ENCODE measurements at places on chromosomes 13 and 19. TPM values are rescaled to one million over a fixed set of nuclear protein-coding genes. Genes with fewer than 3 reads are reported as not detected.

DNA sequence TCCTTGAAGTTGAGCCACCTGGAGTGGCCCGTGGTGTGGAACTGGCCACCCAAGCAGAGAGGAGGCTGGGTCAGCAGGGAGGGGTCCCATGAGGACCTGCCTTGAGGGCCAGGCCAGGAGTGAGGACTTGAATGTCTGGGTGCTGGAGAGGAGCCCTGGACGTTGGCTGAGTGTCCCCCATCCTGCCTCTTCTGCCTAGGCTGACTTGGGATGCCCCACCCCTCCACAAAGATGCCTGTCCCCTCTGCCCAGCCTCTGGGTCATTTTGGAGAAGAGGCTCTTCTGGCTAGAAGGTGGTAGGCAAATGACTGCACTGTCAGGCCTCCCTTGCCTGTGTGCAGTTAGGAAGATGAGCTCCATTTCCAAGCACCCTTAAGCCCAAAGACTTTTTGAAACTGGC, 1.7 kb downstream of the SSBP4 start:
- DNase-seq: no peak

- no peak for DNase-seq
Measured at GRCh38 chr19:33998302-33998701, 174.0 kb upstream of the LSM14A start.

DNA sequence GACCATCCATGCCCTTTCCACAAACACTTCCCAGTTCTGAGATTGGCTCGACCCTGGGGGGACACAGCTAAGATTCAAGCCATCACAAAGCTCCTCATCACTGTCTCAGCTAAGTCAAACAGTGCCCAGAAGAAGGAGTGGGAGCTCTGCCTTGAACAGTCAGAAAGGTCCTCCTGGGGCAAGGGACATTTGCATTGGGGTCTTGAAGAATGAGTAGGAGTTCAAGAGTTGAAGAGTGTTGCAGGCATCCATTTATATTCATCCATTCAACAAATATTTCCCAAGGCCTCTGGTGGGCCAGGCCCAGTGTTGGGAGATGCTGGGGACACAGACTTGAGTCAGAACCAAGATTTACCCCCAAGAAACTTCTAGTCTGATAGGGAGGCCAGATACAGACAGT, 6.5 kb downstream of the IGLON5 start:
- DNase-seq: no peak

The CEACAM3 gene
- 0.51 TPM for total RNA-seq

The UBL5 gene
- 297 TPM for total RNA-seq

The GJB6 gene
- total RNA-seq: not detected

The GZMM gene
- 0.59 TPM for total RNA-seq

- no peak for DNase-seq
Measured at GRCh38 chr19:17579661-17580244, 24.3 kb downstream of the COLGALT1 start.

DNA sequence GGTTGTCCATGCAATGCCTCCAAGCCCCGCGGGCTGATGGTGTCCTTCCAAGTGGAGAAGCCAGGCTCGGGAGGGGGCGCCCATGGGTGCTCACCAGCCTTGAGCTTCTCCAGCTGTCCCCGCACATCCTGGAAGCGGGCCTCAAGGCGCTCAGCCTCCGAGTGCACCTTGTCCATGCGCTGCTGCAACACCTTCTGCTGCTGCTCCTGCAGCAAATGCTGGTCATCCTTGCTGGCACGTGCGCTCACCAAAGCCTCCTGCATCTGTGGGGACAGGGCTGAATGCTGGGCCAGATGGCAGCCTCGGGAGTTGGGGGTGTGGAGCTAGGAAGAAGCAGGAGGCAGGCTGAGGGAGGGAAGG, 22.8 kb upstream of the EMP3 start:
- no peak for DNase-seq

The FCAR gene
- not detected for total RNA-seq

- DNase-seq: no peak
Measured at GRCh38 chr13:22227895-22228294, 557.0 kb downstream of the FGF9 start.

The NCR1 gene
- 0.22 TPM for total RNA-seq

GRCh38 chr13:89554801-89555200, 1792.7 kb upstream of the MIR17HG start:
- no peak for DNase-seq

- DNase-seq: no peak
Measured at GRCh38 chr13:24273926-24274325, 35.5 kb upstream of the C1QTNF9 start.

The WDFY2 gene
- total RNA-seq: 7.1 TPM

DNA sequence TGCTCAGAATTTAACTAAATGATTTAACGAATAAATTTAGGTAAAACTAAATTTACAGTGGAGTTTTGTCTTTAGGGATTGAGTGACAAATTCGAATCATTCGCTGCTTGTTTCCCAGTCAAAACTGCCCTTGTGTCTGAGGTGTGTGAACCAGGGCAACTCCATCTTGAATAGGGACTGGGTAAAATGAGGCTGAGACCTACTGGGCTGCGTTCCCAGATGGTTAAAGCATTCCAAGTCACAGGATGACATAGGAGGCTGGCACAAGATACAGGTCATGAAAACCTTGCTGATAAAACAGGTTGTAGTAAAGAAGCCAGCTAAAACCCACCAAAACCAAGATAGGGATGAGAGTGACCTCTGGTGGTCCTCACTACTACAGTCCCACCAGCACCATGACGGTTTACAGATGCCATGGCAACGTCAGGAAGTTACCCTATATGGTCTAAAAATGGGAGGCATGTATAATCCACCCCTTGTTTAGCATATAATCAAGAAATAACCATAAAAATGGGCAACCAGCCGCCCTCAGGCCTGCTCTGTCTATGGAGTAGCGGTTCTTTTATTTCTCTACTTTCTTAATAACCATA, 10.2 kb upstream of the ANKRD10 start:
- no peak for DNase-seq

The GPR18 gene
- total RNA-seq: not detected

- DNase-seq: no peak
Measured at GRCh38 chr13:71117920-71118319, 749.1 kb downstream of the DACH1 start.

GRCh38 chr19:2969104-2969504, 8.3 kb upstream of the TLE6 start:
- DNase-seq: peak; percentile 48

The SLC7A1 gene
- 1.4 TPM for total RNA-seq

DNA sequence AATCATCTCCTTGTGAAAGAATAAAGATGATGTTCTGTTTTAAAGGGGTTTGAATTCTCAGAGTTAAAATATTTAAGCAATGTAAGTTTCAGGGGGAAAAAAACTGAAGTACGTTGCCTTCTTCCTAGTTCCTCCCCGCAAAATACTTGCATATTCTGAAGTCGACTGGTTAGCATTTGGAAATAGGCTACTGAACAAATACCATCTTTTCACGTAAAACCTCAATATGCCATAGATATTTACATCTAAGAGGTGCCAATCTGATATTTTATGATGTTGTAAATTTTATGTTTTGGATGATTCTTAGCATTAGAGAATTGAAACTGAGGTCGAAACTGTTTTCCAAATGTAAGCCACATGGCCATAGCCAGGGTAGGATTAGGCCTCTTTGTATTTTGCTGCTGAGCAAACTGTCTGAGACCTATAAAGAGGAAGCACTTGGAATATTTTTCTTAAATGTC, 138.3 kb downstream of the FLT1 start:
- DNase-seq: no peak

- no peak for DNase-seq
Measured at GRCh38 chr13:113656831-113657671, 947 bp downstream of the ATP4B start.

The DIRAS1 gene
- total RNA-seq: not detected

The ZNF560 gene
- total RNA-seq: not detected

The C19orf33 gene
- not detected for total RNA-seq

The NCAN gene
- total RNA-seq: 0.07 TPM

DNA sequence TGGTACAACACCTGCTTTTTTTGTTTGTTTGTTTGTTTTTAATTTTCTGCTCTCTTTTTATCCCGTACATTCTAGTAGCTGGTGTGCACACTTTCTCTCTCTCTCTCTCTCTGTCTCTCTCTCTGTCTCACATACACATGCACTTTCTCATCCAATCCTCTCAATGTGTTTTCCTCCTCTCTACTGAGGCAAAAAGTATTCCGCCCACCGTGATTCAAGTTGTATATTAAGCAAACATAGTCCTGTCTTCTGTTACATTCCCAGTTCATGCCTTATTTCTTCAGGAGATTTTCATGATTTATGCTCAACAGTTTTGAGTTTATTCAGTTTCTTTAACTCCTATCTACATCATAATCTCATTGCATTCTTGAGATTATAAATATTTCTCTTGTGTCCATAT, 38.2 kb upstream of the SCEL start:
- DNase-seq: no peak

- DNase-seq: no peak
Measured at GRCh38 chr19:13051557-13052165, 51.0 kb downstream of the LYL1 start.

DNA sequence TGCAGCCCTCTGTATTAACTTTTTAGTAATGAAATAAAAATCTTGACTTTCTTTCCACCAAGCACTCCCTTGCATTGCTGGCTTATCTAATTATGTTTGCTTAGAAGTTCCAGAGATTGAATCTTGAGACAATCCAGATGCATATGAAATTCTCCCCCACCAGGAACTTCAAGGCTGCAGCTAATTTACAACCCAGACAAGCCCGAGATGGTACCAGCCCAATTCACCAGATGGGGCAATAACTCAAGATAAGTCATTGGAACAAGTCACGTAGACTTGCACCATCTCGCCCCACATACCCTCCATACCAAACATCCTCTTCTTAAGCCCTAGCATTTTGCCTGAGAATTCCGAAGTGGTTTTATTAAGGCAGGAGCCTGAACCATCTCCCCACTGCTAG, 29.0 kb downstream of the UTP14C start:
- DNase-seq: no peak

The KLK15 gene
- not detected for total RNA-seq

DNA sequence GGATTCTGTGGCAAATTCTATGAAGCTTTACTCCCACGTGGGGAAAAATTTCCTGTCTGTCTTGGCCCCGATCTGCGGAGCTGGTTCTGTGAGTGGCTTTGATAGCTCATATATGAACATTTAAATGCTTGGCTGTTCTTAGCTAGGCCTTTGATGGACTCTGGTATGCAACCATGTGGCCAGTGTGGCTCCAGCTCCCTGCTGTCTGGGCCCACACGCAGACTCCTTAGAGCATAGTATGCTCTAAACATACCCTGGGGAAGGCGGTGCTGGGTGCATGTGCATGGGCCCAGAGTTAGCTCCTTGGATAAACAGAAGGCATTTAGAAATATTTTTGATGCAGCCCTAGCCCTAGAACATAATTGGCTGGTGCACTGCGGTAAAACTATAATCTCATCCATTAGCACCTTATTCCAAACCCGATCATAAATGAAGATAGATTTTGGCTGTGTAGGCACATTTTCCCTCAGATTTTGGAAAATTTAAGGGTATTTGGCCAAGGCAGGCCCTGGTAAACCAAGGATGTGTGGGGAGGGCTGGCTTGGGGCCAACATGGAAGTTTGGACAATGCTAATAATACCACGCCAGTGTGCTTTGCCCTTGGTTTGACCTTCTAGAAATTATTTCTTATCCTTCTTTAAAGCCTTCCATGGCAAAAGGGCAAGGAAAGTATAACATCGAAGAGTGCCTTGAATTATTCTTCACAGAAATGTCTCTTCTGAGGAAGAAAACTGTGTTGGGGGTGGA, 153.5 kb downstream of the LMO7 start:
- no peak for DNase-seq

The CPT1C gene
- total RNA-seq: 1.5 TPM

- no peak for DNase-seq
Measured at GRCh38 chr13:95462801-95463200, 89.7 kb upstream of the CLDN10 start.

GRCh38 chr13:45472171-45472705, 7.5 kb downstream of the COG3 start:
- no peak for DNase-seq

DNA sequence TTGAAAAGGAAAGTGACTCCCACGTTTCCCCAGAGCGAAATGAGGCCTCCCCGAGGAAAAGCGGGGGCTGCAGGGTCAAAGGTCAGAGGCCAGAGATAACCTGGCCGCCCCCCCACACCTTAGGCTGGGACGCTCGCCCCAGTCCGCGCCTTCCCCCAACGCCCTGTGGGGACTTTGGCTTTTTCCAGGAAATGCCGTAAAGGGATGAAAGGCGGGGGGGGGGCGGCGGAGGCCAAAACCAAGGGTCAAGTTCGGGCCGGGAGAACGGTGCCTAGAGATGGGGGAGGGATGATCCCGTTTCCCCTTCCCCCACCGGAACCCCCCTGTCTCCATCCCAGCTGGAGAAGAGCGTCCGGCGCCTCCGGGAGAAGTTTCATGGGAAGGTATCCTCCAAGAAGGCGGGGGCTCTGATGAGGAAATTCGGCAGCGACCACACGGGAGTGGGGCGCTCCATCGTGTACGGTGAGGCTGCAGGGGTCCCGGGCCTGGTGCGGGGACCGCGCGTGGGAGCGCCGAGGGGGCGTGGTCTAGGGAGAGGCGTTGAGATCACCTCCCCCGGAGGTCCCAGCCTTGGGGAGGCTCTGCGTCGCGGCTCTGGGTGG, 575 bp downstream of the SHFL start:
- DNase-seq: peak; percentile 84

The IRGC gene
- not detected for total RNA-seq

The WASF3 gene
- 11.2 TPM for total RNA-seq

DNA sequence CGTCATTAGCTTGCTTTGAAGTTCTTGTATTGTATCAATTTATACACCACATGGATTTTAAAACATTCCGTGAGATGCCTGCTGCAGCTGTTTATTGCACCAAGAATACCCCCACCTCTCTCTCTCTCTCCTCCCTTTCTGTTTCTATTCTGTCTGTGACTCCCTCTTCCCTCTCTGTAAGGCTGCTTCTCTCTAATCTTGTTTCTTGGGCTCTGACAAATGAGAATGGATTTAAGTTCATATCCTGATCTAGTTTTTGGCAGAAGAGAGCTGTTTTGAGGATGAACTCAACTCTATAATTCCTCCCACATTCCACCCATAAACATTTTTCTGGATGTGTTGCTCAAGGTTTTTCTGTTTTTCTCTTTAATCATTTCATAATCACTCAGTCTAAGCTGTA, 144.3 kb upstream of the FRY start:
- DNase-seq: no peak

The KRTDAP gene
- not detected for total RNA-seq

GRCh38 chr19:18737954-18738351, 53.2 kb downstream of the COMP start:
- DNase-seq: no peak

The C19orf38 gene
- total RNA-seq: 1.1 TPM

- no peak for DNase-seq
Measured at GRCh38 chr13:97615266-97615665, 181.3 kb downstream of the RAP2A start.

DNA sequence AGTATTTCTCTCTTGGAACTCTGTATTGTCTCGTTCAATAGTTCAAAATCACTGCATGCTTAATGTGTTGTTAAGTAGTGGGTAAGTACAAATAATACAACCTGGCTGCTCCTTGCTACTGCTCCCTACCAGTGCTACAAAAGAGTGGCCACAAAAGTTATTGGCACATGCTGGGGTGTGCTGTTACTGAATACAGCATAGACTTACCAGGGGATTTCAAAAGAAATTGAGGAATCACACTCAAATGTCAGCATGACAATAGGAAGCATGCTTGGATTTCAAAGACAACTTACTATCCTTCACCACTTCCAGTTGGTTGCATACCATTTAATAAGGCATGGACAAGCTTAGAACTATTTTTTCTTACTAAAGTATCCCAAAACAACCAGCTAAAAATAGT, 1041.3 kb upstream of the SPRY2 start:
- DNase-seq: no peak

The TRIM28 gene
- 105 TPM for total RNA-seq

The DCT gene
- not detected for total RNA-seq

All from right lobe of liver (tissue), 6 donors.